ENCODE measurements at places on chromosomes 4 and X.
A peak's percentile ranks its signal among the peaks of the same experiment; 100 is the strongest.

GRCh38 chr4:74100531-74100930, 1.5 kb upstream of the CXCL2 start:
- DNase-seq = no peak

- DNase-seq = no peak
Observed at GRCh38 chr4:15428611-15429010, 778 bp downstream of the C1QTNF7 start.

- DNase-seq = no peak
Observed at GRCh38 chrX:130772776-130773143, 130.2 kb downstream of the ENOX2 start.

GRCh38 chr4:152936446-152937335, 568 bp downstream of the FHDC1 start:
- no peak for DNase-seq

DNA sequence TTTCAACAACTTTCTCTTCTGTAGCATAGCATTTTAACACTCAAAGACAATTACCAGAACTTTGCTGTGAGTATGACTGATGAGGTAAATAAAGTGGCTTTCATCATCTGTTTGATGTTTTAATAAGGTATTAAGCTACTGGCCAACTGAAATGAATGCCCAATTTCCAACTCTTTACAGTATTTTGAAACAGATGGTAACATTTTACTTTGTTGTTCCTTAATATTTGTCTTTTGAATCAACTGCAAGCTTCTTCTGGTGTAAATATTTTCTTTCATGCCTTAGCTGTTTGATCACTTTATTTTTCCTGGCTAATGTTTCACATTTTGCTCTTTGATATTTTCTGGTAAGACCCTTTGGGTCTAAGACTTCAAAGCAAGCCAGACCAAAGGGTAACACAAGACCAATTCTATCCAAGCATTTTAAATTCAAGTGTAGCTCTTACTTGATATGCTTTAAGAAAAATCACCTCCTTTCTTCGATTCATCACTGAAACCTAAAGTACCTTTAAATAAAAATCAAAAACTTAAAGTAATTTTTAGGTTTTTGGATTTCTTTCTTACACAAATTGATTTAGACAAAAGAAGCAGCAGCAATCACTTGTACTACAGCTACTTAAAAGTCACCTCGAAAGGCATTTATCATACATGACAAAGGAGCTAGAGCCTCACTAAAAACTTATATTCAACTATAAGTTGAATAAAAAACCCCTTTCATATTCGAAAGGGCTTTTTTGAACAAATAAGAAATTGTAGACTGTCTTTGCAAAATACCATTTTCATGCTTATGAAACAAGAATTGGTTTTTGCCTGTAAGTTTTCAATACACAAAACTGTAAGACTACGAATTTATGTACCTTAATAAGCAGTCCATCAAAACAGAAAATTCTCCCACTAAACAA, 57.6 kb downstream of the TBCK start:
- DNase-seq = no peak

GRCh38 chrX:15679246-15679645, 14.6 kb upstream of the CLTRN start:
- DNase-seq = no peak

DNA sequence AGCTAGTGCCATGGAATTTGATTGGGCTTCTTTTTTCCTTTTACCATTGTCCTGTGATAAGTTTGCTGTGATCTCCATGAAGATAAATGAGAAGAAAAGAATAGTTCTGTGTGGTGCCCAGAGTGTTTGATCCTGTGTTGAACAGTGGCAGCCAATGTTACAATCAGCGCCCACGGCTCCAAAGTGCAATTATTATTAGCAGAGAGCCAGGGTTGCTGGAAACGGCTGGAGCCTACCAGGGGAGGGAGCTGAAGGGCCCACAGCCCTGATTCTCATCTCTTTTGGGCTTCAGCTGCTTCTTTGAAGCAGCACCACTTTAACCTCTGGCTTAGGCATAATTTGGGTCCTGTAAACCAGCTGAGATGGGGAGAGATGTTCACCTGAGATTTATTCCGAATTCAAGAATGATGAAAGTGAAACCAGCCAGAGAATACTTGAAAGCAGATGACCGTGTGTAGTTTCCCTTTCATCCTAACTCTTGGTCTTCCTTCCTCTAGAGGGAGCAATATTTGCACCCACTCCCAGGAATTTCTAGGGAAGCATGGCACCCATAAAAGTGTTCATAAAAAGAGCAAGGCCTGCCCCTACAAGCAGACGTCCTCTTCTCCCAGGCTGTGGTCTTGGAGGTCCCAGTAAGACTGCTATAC, 298.3 kb downstream of the EVC2 start:
- DNase-seq = no peak

- no peak for DNase-seq
Observed at GRCh38 chr4:151991884-151992167, 231.0 kb upstream of the GATB start.

DNA sequence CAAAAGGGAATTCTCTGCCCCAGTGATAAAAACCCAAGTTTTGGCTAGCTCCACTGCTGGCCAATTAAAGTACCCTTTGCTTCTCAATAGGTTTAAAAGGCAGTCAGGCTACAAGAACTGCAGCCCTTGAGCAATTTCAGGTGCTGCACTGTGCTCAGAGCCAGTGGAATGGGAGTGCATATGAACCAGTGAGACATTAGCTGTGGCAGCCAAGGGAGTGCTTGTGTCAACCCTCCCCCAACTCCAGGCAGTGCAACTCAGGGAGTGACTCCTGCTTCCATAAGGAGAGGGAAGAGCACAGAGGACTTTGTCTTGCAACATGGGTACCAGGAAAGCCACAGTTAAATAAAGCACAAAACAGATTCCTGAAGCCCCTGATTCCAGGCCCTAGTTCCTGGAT, 61.6 kb upstream of the VAMP7 start:
- DNase-seq = no peak

DNA sequence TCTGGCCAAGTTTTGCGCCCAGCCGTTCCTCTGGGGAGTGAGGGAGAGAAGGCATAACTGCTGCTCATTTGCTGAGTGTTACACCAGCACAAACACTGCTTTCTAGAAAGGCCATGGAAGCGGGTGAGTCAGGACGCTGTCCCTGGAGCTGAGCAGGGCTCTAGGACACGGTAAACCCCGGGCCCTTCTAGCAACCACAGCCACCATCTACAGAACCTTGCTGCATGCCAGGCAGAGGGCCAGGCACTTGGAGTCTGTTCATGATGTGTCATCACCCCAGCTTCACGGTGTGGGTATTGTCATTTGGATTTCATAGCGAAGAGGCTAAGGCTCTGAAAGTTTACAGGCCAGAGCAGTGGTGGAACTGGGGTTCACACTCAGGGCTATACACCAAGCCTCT, 31.8 kb upstream of the C4orf50 start:
- no peak for DNase-seq

- no peak for DNase-seq
Observed at GRCh38 chr4:138576684-138577083, 334.5 kb upstream of the SLC7A11 start.

DNA sequence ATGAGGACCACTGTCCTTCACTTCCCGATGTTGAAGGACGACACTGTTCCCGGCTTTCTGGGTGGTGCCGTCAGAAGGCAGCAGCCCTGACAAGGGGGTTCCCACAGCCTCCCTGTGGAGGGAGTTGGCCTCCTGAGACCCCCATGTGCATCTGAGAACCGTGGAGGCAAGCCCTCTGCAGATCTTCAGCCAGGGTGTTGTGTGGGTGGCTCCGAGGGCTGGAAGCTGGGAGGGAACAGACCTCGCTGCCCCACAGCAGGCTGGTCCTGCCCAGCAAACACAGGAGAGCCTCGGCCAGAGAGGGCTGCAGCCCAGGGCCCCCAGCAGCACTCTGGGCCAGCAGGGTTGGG, 16.2 kb downstream of the DGKQ start:
- no peak for DNase-seq

GRCh38 chr4:6201580-6202091, 1.3 kb upstream of the JAKMIP1 start:
- DNase-seq = no peak

DNA sequence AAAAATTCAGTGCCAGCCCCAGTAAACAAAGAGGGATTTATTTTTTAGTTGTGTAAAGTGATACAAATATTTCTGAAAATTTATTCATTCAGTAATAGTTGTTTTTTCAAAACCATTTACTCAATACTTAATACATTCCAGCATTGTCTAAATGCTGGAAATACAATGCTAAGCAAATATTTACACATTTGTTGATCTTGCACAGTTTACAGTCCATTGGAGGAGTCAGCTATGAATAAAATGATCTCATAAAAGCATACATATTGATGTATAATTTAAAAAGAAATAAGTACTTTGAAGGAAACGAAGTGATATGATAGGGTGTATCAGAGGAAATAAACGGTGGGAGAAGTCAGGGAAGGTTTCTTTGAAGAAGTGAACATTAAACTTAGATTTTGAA, 1942.1 kb upstream of the ADGRL3 start:
- no peak for DNase-seq

GRCh38 chr4:39792529-39792928, 94.6 kb downstream of the UBE2K start:
- no peak for DNase-seq

DNA sequence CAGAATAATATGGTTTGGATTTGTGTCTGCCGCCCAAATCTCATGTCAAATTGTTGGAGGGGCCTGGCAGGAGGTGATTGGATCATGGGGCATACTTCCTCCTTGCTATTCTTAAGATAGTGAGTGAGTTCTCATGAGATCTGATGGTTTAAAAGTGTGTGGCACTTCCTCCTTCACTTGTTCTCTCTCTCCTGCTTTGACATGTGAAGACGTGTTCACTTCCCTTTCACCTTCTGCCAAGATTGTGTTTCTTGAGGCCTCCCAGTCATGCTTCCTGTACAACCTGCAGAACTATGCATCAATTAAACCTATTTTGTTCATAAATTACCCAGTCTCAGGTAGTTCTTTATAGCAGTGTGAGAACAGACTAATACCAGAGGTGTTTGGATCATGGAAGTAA, 325.7 kb upstream of the GIMD1 start:
- DNase-seq = no peak

DNA sequence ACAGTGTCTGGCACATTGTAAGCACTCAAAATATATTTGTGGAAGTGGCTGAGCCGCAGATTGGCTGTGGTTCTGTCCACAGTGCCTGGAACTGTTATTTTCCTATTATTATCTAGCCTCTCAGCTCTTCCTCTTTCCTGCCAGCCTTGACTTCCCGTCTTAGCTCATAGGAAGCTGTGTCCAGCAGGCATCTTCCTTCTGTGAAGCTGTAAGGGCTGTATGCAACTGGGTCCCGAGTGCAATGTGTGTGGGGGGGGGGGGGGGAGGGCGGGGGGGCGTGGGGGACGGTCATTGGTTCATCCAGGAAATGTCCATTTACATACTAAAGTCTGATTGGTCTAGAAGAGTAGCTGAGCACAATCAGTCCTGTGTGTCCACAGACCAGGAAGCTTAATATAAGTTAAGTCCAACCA, 210.7 kb downstream of the PDGFRA start:
- DNase-seq = no peak

GRCh38 chrX:50680990-50681389, 133.0 kb downstream of the SHROOM4 start:
- DNase-seq = no peak

DNA sequence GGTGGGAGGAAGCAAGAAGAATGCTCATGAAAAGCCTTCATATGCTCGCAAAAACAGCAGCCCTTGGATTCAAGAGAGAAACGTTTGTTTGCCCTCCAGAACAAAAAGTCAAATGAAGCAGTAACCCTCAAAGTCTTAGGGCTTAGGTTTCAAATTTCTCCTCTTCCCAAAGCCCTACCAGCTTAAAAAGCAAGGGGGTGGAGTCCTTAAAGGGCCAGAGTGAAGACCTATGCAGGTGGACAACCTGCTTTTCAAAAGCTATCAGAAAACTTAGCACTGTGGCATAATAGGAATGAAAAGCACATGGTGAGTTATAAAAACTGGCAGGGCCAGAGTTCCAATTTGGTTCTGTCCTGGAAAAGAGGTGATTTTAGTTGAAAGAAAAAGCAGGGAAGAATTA, 253.3 kb downstream of the NAP1L3 start:
- no peak for DNase-seq

GRCh38 chrX:153766871-153767673, 3.0 kb downstream of the PLXNB3 start:
- DNase-seq = peak; percentile 2

- DNase-seq = no peak
Observed at GRCh38 chr4:79700356-79700755, 292.3 kb upstream of the GK2 start.

- DNase-seq = no peak
Observed at GRCh38 chr4:8763966-8764901, 107.4 kb downstream of the HMX1 start.

DNA sequence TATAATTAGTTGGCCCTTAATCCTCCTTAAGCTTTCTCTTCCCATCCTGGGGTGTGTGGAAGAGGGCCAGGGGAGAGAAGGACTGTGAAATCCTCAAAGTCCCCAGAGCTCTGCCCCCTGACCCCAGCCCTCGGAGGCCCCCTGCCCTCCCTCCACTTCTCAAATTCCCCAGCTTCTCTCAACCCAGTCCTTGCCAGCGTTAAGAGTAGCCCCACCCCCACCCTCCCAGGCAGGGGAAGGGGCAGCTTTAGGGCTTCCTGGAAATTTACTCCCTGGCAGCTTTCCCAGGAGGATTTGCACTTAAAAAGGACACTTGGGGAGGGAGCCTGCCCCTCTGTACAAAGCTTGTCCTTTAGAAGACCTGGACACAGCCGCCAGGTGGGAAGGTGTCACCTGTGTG, 11.8 kb upstream of the CD40LG start:
- no peak for DNase-seq

GRCh38 chr4:182855312-182855711, 61.9 kb downstream of the DCTD start:
- no peak for DNase-seq

DNA sequence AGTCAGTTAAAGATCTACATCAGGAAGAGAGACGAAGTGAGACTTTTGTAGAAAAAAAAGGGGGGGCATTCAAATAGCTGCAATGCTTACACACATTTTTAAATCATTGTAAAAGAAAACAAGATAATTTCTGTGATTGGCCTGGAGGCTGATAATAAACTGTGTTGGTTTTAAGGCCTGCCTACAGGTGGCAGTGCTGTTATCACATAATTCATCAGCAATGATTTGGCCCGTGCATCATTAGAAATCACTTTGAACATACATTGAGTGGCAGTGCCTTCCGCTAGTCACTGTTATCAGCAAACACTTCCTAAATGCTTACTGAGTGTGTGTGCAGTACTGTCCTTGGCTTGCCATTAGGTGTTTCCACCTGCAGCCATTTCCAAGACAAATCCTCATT, 831.9 kb downstream of the TRIML1 start:
- no peak for DNase-seq

All from CD4-positive, alpha-beta T cell treated with Interleukin-17A for 4 hours (primary cell).